ENCODE measurements at places on chromosomes 5 and 9. TPM values are rescaled to one million over a fixed set of nuclear protein-coding genes. Genes with fewer than 3 reads are reported as not detected.

- no peak for DNase-seq
These were observed 17.5 kb downstream of the TMEM161B start for GRCh38 chr5:88251048-88251711.

GRCh38 chr9:124180557-124180956, 77.2 kb upstream of the NEK6 start:
- no peak for DNase-seq

DNA sequence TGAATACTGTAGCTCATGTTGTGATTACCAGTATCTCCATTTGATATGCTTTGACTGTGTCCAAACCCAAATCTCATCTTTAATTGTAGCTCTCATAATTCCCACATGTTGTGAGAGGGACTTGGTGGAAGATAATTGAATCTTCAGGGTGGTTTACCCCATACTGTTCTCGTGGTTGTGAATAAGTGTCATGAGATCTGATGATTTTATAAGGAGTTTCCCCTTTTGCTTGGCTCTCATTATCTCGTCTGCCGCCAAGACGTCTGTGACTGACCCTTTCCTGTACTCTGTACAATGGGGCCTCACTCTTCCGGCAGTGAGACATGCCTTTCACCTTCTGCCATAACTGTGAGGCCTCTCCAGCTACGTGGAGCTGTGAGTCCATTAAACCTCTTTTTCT, 59.3 kb downstream of the TRIO start:
- DNase-seq = no peak

GRCh38 chr9:124663046-124663961, 107.8 kb downstream of the NR6A1 start:
- no peak for DNase-seq

- DNase-seq = no peak
These were observed 1075.1 kb downstream of the NR2F1-AS1 start for GRCh38 chr5:92505925-92506324.

CNTNAP3 gene
- total RNA-seq = not detected

GRCh38 chr9:85142496-85142911, 473.0 kb downstream of the NTRK2 start:
- DNase-seq = no peak

DNA sequence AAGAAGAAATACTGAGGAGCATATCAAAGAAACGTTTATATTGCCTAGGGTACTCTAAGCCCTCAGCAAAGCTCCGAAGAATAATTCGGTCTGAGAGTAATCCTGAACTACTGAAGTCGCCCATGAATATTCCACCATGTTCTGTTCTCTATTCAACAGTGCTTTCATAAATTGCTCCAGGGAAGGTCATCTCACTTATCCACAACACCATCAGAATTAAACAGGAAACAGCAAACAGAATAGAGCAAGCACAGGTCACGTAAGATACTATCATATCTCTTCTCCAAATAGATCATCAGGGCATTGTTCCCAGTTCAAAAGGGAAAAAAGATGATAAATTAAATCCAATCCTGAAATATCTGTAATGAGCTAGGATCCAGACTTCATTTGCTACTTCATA, 325.6 kb downstream of the DEPDC1B start:
- no peak for DNase-seq

Measured in CD8-positive, alpha-beta memory T cell (primary cell).